Activated CD8-positive, alpha-beta T cell treated with anti-CD3 and anti-CD28 coated beads for 36 hours (primary cell): ENCODE measurements at places on chromosomes 1 and 21. TPM values are rescaled to one million over a fixed set of nuclear protein-coding genes. Genes with fewer than 3 reads are reported as not detected.

RCSD1 gene
- total RNA-seq, result 66.4 TPM

IFI6 gene
- 32.1 TPM for total RNA-seq

PAX7 gene
- not detected for total RNA-seq

ARHGAP30 gene
- total RNA-seq, result 175 TPM

IGSF9 gene
- not detected for total RNA-seq

XCL1 gene
- total RNA-seq, result 106 TPM

CATSPERE gene
- 0.20 TPM for total RNA-seq

GABPB2 gene
- 19.3 TPM for total RNA-seq

KCNC4 gene
- 12.2 TPM for total RNA-seq

GRCh38 chr1:59007429-59007819 lies 223.6 kb upstream of the JUN start:
- no peak for DNase-seq

DNA sequence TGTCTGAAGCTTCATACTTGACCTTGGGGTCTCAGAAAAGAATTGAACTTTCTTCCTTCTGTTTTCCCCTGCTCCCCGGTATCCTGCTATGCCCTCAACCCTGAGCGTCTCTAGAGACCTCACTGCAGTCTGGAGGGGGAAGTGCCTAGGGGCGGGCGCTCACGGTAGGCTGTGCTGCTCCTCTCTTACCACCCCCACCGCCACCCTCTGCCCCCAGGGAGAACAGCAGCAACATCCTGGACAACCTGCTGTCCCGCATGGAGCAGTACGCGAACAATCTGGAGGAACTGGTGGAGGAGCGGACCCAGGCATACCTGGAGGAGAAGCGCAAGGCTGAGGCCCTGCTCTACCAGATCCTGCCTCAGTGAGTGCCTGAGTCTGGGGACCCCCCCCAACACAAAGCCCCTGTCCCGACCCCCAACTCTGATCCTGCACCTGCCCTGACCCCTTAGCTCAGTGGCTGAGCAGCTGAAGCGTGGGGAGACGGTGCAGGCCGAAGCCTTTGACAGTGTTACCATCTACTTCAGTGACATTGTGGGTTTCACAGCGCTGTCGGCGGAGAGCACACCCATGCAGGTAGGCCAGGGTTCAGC lies 10.3 kb downstream of the NPR1 start:
- no peak for DNase-seq

DNA sequence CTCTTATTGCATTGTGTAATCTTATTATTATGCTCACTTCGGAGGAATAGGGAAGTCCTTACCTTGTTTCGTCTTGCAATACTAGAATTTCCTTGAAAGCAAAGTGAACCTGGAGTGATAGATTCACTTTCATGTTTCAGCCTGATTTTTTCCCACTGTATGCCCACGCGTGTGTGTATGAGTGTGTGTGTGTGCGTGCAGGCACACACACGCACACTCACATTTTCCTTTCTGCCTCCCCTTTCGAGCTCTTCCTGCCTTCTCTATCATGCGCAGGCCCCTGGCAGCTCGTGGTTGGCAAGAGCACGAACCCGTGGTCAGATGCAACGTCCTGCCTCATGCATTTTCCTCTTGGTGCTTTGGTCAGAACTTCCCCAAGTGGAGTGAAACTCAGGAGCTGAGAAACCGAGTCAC lies at the start of gene GCSAML:
GCSAML (plus strand) TSS at position 366 of the 414 bp plus-strand sequence. CDS start 58 bp downstream, outside the sequence.
- DNase-seq, result peak; percentile 19

GRCh38 chr1:108527837-108528236 lies 32.1 kb upstream of the EEIG2 start:
- DNase-seq, result no peak

GRCh38 chr1:22963044-22963677 lies 9.5 kb downstream of the LACTBL1 start:
- DNase-seq, result no peak

DNA sequence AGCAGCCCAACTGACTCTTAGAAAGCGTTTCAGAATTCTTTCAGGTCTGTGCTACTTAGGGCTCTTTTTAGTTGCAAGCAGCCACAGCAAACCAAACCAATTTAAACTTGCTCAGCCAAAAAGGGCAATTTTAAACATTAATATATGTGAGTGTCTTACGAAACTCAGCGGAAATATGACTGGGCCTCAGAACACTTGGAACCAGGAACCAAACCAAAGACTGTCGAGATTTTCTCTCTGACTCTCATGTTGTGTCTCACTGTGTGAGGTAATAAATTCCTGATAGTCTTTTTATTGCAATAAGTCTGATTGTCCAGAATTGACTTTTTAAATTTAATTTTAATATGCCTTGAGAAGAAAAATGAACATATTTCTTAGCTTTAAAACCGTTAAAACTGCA lies 122.3 kb downstream of the SYF2 start:
- DNase-seq, result no peak

DNA sequence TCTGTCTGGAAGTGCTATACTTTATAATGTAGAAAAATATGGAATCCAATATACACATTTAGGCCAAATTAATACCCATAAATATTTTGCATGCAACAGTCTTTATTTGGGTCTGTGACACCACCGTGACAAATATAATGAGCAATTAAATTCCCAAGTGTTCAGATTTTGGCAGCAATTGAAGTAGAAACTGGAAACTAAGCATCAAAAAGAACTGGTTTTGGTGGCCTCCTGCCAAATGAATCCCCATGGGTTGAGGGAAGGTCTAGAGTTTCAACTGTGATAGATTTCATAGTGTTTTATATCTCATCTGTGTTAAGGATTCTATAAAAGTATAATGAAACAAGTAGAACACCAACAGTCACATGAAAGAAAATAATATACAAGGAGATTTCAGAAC lies 88.4 kb downstream of the DPYD start:
- no peak for DNase-seq

GRCh38 chr1:232988572-232989040 lies 38.2 kb downstream of the NTPCR start:
- DNase-seq, result no peak

- peak; percentile 2 for DNase-seq
These were observed 51.9 kb upstream of the C8B start for GRCh38 chr1:57017717-57018116.

GRCh38 chr1:12003762-12004161 lies 15.5 kb upstream of the MIIP start:
- no peak for DNase-seq

DNA sequence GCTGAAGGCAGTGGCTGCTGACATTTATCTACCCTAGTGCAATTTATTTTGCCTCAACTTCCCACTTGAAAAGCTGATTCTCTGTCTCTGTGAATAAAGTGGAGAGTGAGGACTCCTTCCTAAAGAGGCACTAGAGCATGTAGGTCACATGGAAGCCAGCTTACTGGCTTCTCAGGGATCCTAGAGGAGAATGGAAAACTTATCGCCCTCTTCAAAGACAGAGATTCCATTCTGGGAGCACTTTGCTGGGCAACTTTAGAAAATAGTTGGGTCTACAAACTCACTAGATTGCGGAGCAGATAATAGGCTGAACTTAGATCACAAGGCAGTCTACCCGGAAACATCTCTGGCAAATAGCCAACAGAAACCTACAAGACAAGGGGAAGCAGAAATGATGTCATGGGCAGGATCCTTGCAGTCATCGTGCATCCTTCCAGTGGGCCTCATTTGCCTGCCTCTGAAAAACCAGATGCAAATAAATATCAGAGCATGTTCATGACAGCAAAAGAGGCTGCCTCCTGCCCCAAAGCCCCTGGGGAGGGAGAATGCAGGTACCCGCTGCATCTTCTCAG lies 104.8 kb upstream of the BARHL2 start:
- DNase-seq, result no peak

GRCh38 chr1:93729502-93729901 lies 47.9 kb upstream of the BCAR3 start:
- DNase-seq, result no peak

DNA sequence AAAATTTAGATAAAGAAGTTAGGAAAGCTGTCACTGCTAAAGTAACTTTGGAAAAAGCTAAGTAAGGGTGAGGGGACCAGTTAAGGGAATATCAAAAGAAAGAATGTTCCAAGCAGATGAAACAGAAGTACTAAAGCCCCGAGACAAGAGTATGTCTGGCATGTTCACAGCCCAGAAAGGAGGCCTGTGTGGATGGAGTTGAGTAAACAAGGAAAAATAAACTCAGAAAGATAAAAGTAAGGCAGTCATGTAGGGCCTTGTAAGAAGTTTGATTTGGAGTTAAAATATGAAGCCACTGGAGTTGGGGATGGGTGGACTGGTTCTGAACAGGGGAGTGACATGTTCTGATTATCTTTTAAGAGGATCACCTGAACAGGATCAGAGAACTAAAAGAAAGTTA lies 177.9 kb downstream of the CDC42BPA start:
- no peak for DNase-seq

- peak; percentile 66 for DNase-seq
These were observed 27.7 kb upstream of the PTGFRN start for GRCh38 chr1:116881879-116882520.
